ENCODE measurements at places on chromosomes 7 and 10. TPM values are rescaled to one million over a fixed set of nuclear protein-coding genes. Genes with fewer than 3 reads are reported as not detected.

Gene SPDYE2B
- not detected for total RNA-seq

Gene NAPEPLD
- total RNA-seq: 35.3 TPM

Gene AQP1
- total RNA-seq: 71.7 TPM

Gene HOXA7
- total RNA-seq: 2.1 TPM

Gene MCM10
- 0.45 TPM for total RNA-seq
